ENCODE measurements at places on chromosomes 4 and X.

DNA sequence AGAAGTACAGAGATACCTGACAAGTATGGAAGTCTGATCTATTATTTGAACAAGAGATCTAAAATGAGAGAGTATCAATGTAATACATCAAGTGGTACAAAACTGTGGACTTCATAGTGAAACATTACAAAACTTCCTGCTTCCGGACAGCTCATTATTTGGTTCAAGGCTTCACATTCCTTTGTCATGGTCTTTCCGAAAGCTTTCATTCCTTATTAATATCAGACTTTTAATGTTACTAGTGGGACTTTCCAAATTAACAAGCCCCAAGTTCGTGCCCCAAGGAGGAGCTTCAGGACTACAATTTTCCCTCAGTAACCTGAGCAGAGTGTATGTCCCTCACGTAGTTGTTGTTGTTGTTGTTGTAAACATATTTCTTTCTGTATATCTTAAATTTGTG is 1.2 kb downstream of the CHIC2 start:
- peak; percentile 49 for DNase-seq

GRCh38 chr4:174757736-174758135 is 71.3 kb downstream of the GLRA3 start:
- DNase-seq, result no peak

GRCh38 chr4:677431-678293 is 3.3 kb downstream of the MYL5 start:
- no peak for DNase-seq

DNA sequence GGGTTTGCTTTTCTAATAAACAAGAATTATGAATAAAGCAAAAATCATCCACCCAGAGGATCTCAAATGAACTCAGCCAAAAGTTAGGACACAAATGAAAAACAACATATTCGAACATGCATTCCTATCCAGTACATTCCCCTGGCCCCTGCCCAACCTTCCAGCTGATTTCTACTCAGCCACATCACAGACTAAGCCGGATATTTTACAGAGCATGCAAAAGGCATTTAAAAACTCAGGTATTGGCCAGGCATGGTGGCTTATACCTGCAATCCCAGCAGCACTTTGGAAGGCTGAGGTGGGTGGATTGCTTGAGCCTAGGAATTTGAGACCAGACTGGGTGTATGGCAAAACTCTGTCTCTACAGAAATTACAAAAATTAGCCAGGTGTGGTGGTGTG is 54.6 kb downstream of the RELL1 start:
- peak; percentile 58 for DNase-seq

- no peak for DNase-seq
Measured at GRCh38 chrX:19860571-19860970, 26.8 kb downstream of the SH3KBP1 start.
